Activated T-helper 9 cell treated with anti-CD3 and anti-CD28 coated beads, Interleukin-2, amount 50 U/mL, for 16 hours (primary cell): ENCODE measurements at places on chromosomes 3 and 15.

GRCh38 chr3:13133471-13133981, 60.3 kb upstream of the IQSEC1 start:
- no peak for DNase-seq

DNA sequence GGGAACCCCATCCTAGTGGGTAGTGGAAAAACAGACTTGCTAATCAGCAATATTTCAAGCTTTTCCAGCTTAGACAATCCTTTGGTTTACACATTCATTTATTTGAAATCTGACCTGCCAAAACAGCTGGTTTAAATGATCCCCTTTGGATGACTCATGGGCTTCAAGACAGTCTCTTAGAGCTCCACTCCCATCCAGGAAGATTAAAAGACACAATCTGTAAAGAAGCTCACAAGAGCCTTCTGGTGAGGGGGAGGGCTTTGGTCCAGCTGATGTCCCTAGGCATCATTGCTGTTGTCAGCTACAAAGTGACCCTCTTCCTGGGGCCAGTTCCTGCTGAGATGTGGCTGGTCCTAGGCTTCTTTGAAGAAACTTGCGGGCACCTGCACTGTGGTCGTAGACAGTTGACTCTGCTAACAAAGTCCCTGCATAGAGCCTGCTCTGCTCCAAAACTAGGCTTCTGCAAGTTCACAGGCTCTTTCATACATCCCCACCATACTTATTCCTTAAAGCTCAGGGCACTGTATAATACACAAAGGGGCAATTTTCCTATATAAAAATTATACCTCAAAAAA, 73.7 kb downstream of the IGSF11 start:
- DNase-seq = no peak

- DNase-seq = no peak
Measured at GRCh38 chr3:138195481-138195880, 8.4 kb downstream of the ARMC8 start.

DNA sequence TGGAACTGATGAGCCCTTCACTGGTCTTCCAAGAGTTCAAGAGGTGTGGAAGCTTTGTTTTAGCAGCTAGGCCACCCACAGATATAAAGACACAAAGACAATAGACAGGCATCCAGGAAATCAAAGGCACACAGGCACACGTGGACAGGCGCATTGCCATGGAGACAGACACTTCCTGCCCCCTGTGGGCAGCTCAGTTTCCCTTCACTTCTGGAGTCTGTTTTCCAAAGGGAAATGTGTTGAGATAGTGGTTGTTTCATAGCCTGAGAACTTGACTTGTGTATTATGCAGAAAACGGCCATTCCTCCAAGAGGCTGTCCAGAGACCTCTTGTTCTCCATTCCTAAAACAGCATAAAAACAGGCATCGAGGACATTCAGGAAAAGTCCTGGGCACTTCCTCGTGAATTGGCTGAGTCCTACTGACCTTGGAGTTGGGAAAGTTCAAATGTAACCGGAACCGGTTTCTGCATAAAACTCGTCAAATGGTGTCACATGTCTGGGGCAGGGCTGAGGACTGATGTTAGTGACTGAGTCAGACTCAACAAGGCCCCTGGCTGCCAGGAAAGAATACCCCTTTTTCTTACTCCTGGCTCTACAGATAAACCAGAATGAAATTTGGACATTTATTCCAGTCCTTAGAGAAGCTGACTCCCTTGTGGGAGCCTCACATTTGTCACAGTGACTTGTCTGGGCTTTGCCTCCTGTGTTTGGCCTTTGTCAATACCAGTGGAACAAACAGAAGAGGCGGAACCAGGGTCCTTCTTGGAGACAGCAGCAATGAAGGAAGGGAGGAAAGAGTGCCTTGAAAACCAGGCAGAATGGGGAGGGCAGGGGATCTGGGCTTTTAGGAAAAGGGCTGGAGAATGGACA, 1.3 kb downstream of the ALPK3 start:
- no peak for DNase-seq

- no peak for DNase-seq
Measured at GRCh38 chr3:122586773-122587485, 9.5 kb downstream of the PARP15 start.

- DNase-seq = no peak
Measured at GRCh38 chr3:31331278-31331677, 201.4 kb upstream of the STT3B start.

- DNase-seq = no peak
Measured at GRCh38 chr3:65583188-65583587, 455.5 kb downstream of the MAGI1 start.

- no peak for DNase-seq
Measured at GRCh38 chr3:150169330-150169940, 198.7 kb upstream of the PFN2 start.

GRCh38 chr3:72847751-72848702, at the start of gene SHQ1:
SHQ1 (minus strand) TSS chr3:72848445; CDS start chr3:72848340, 105 bp downstream.
- DNase-seq = peak; percentile 91

DNA sequence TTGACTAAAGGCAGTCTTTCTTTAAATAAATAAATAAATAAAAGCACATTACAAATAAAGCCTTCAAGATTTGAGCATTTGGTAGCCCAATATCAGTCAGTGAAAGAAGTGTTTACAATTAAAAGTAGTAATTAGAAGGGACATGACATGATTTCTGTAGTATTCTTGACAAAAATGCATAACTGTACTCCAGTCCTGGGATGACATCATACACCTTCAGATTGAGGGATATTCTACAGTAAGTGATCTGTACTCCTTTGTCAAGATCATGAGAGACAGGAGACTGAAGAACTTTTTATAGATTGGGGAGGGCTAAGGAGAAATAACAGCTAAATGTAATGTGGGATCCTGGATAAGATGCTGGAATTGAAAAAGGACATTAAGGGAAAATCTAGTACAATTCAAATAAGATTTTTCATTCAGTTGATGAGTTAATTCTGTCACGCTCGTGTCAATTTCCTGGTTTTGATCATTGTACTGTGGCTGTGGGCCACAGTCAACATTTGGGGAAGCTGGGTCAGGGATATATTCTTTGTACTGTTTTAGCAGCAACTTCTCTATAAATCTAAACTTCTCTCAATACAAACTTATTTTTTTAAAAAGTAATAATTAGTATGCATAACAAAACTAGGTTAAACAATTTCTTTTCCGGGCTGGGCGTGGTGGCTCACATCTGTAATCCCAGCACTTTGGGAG, 314.8 kb downstream of the PTPRG start:
- no peak for DNase-seq

DNA sequence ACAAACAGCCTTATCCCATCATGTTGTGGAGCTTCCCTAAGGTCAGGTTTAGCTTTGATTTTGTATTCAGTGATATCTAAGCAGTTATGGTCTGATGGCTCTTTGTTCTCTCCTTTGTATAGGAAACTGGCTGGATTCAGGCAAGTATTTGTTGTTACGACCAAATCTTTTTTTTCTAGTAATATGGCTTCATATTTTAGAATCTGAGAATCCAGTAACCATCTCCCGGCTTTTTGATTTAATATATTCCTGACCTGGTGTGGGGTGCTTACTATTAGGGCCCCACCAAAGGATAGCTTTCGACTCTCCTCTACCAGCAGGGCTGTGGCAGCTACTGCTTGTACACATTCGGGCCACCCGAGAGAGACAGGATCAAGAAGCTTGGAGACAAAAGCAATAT, 23.0 kb downstream of the ARL8B start:
- DNase-seq = no peak
